CD8-positive, alpha-beta memory T cell (primary cell): ENCODE measurements at places on chromosomes 16 and 17. TPM values are rescaled to one million over a fixed set of nuclear protein-coding genes. Genes with fewer than 3 reads are reported as not detected.

SRSF2 gene
- total RNA-seq: 630 TPM

USP36 gene
- 122 TPM for total RNA-seq

DNA sequence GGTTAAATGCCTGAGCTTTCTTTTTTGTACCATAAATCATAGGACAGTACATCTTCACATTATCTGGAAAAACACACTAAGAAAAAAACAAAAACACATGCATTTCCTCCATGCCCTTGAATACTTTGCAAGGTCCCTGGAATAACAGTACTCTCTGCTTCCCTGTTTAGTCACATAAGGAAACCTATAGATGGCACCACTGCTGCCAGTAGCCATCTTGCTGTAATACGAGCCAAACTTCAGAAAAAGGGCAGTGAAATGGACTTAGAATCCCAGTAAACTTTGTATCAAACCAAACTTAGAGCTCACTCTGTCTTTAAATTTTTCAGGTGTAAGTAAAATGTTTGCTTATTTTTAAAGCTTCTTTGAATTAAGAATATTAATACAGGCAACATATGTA is 435.5 kb downstream of the KCNJ2 start:
- H3K4me1 ChIP-seq: no peaks in the 10 kb centered on the region
- no peaks in the 10 kb centered on the region for H3K27me3 ChIP-seq
- no peaks in the 10 kb centered on the region for H3K36me3 ChIP-seq

GRCh38 chr16:66950437-66950836 is 10.6 kb upstream of the CES3 start:
- no peak for DNase-seq
- H3K36me3 ChIP-seq: no peaks in the 10 kb centered on the region
- H3K4me3 ChIP-seq: no peak overlapping the region
- H3K27ac ChIP-seq: no peak overlapping the region
- peaks cover 7% of the 10 kb centered on the region for H3K4me1 ChIP-seq

GRCh38 chr17:48391444-48391843 is 38.6 kb downstream of the SKAP1 start:
- H3K27ac ChIP-seq: no peak overlapping the region
- peaks cover 5% of the 10 kb centered on the region for H3K4me1 ChIP-seq
- no peak for DNase-seq
- H3K27me3 ChIP-seq: no peaks in the 10 kb centered on the region
- no peak overlapping the region for H3K4me3 ChIP-seq

SLC4A1 gene
- total RNA-seq: not detected

PHKB gene
- 25.4 TPM for total RNA-seq
